ENCODE measurements at places on chromosomes 6 and 20. TPM values are rescaled to one million over a fixed set of nuclear protein-coding genes. Genes with fewer than 3 reads are reported as not detected.

DNA sequence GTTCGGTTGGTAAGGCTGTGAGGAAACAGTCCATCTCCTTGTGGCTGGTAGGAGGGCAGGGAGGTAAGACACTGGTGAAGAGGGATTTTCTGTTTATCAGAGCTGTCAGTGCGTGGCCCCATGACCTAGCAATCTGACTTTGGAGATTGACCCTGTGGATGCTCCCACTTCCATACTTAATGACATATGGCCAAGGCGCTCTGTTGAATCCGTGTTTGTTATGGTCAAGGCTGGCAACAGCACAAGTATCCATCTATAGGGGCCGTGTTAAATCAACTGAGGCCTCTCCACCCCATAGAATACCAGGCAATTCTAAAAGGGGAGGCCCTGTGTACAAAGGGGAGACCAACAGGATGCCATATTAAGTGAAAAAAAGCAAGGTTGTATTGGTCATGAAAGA is 25.6 kb upstream of the FOXC1 start:
- H3K4me3 ChIP-seq, result no peak overlapping the region
- no peaks in the 10 kb centered on the region for H3K4me1 ChIP-seq
- no peak for DNase-seq
- H3K27me3 ChIP-seq, result peaks cover 5% of the 10 kb centered on the region
- no peak overlapping the region for H3K27ac ChIP-seq
- H3K36me3 ChIP-seq, result no peaks in the 10 kb centered on the region

The GNAS gene
- 641 TPM for total RNA-seq

- H3K4me3 ChIP-seq, result no peak overlapping the region
- DNase-seq, result no peak
- H3K27ac ChIP-seq, result no peak overlapping the region
- no peaks in the 10 kb centered on the region for H3K4me1 ChIP-seq
Measured at GRCh38 chr6:170067923-170068360, 222.9 kb downstream of the DLL1 start.

GRCh38 chr20:24685736-24686135 is 216.3 kb downstream of the SYNDIG1 start:
- H3K4me3 ChIP-seq, result no peak overlapping the region
- H3K27me3 ChIP-seq, result no peaks in the 10 kb centered on the region
- H3K27ac ChIP-seq, result no peak overlapping the region
- DNase-seq, result no peak

The OR12D3 gene
- total RNA-seq, result not detected

DNA sequence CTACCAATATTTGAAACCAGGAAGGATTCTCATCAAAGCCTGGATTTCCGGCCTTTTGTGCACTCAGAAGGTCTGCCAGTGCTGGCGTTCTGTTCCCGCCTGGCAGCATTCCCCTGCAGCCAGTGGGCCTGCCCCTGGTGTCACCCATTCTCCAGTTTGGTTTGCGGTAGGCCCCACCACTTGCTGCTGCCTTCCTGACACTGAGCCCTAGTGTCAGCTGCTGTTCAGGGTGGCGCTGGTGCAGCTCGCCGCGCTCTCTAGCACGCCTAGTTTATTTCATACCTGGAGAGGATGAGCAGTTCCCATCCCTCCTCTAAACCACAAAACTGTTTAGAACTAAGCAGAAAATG is 9.5 kb downstream of the NPEPL1 start:
- peaks cover 16% of the 10 kb centered on the region for H3K36me3 ChIP-seq
- H3K4me1 ChIP-seq, result no peaks in the 10 kb centered on the region
- H3K4me3 ChIP-seq, result no peak overlapping the region
- DNase-seq, result no peak

Data from CD4-positive, alpha-beta memory T cell (primary cell).